CD4-positive, alpha-beta T cell treated with Interleukin-1 beta for 1 hour (primary cell): ENCODE measurements at places on chromosomes 7 and 10.

DNA sequence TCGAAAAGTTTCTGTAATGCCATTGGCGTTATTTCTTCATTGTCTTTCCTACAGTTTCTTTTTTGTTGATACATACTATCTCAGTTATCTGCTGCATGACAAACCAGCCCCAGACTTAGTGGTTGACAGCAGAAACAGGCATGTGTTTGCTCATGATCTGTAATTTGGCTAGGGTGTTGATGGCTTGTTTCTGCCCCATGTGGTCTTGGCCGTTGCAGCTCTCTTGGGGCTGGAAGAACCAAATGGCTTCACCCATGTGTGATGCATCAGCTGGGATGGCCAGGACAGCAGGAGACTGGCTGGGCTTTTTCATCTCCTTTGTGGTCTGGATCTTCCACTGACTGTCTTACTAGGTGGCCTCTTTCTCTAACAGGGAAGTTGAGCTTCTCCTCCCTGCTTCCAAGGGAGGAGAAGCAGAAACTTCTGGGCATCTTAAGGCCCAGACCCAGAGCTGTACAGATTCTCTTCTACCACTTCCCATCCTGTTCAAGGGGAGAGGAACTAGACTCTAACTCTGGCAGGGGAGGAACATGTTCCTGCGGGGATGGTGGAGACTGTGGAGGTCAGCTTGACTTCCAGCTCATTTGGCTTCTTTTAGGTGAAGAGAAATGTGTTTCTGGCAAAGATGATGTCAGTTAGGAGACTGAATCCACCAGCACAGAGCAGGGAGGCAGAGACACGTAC is 89.3 kb downstream of the FANK1 start:
- DNase-seq = no peak

- DNase-seq = no peak
These were observed 6.4 kb downstream of the MYL10 start for GRCh38 chr7:101622609-101623173.

- DNase-seq = no peak
These were observed 782 bp downstream of the POU6F2 start for GRCh38 chr7:38978491-38978890.

- no peak for DNase-seq
These were observed 280.4 kb downstream of the CELF2 start for GRCh38 chr10:11298116-11298515.

DNA sequence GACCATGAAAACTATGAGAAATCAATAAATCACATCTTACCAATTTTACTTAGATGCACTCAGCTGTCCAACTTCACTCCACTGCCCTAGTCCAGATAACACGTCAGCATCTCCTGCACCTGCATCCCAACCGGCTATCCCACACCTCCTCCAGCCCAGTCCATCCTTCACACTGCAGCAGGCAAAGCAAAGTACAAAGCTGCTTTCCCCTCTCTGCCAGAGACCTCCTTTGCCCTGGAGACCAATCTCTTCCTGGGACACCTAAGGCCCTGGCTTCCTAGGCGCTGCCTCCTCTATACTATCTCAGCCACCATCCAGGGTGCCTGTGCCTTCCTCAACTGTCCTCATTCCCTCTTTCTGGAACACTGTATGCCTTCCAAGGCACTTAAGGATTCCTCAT is 90.3 kb upstream of the DDC start:
- no peak for DNase-seq
